Thyroid gland (tissue), 4 donors: ENCODE measurements at places on chromosomes 3 and 15.

DNA sequence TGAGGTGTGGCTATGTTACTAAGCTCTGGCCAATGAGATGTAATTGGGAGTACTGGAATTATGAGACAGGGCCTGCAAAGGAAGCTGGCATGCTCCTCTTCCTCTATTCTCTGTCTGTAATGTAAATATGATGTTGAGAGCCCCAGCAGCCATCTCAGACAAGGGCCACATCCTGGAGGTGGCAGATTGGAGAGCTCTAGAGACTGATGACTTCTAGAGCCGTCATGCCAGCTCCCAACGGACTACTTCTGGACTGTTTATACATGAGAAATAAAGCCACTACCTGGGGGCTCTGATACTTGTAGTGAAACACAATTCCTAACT is 19.7 kb downstream of the PLD1 start:
- H3K27me3 ChIP-seq, result no peaks in the 10 kb centered on the region
- H3K27ac ChIP-seq, result no peak overlapping the region
- peaks cover 20% of the 10 kb centered on the region for H3K4me1 ChIP-seq

GRCh38 chr3:17823816-17824215 is 81.4 kb upstream of the TBC1D5 start:
- no peak overlapping the region for H3K4me3 ChIP-seq
- H3K36me3 ChIP-seq, result no peaks in the 10 kb centered on the region
- H3K27ac ChIP-seq, result no peak overlapping the region
- DNase-seq, result no peak

DNA sequence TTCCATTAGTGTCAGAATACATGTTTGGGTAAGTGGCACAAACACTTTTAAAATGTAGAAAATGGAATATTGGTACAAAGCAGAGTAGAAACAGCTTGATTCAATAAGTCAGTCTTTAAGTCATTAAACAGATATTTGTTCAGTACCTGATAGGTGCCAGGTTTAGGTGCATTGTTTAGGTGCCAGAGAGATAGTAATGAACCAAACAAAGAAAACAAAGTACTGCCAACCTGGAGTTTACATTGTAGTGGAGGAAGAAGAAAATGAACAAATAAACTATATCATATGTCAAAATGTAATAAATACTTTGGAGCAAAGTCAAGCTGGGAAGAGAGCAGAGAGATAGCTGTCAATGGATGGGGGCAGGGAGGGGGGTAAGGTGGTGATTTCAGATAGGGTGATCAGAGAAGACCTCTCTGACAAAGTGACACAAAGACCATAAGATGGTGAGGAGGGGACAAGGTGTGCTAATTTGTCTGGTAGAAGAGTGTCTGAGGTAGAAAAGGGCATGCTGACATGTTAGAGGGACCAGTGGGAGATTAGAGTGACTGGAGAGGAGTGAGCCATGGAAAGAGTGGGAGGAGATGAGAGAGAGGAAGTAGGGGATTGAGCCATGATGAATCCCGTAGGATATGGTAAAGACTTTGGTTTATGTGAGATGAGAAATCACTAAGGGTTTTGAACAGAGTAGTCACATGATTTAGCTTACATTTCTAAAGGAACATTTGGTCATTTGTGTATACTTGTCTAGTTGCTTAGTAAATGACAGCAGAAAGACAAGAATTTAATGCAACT is 128.2 kb downstream of the UBE2E2 start:
- no peaks in the 10 kb centered on the region for H3K27me3 ChIP-seq
- H3K4me1 ChIP-seq, result no peaks in the 10 kb centered on the region
- no peak overlapping the region for H3K27ac ChIP-seq
- no peak overlapping the region for H3K4me3 ChIP-seq

GRCh38 chr3:50186096-50186495 is 5.3 kb upstream of the GNAT1 start:
- no peaks in the 10 kb centered on the region for H3K4me1 ChIP-seq
- H3K27ac ChIP-seq, result no peak overlapping the region
- no peak overlapping the region for H3K4me3 ChIP-seq
- no peaks in the 10 kb centered on the region for H3K27me3 ChIP-seq

DNA sequence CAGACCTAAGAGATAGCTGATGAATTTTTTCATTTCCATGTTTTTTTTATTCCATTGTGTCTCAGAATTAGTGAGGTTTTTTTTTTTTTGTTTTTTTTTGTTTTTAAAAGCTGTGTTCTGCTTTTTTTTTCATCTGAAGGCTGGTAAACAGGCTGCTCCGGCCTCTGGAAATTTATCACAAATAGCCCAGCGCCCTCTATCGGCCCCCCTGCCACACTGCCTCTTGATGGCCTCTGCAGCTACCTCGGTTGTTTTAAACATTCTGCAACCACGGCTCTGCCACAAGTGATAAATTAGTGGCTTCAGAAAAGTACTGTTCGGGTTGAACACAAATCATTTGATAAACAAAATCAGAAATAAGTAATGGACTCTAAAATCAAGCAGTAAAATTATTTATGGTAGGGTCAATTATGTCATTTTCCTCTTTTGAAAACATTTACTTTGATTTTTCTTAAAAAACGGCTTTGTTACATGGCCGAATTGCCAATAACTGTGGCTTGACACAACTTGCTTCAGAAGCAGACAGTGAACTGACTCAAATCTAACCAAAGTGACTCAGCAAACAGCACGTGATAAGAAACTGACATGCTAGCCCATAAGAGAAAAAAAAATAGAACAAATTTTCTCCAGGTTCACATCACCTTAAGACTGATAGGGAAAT is 87.8 kb downstream of the RSL24D1 start:
- H3K4me3 ChIP-seq, result no peak overlapping the region
- H3K27me3 ChIP-seq, result no peaks in the 10 kb centered on the region
- DNase-seq, result peak; percentile 55
- no peaks in the 10 kb centered on the region for H3K36me3 ChIP-seq

DNA sequence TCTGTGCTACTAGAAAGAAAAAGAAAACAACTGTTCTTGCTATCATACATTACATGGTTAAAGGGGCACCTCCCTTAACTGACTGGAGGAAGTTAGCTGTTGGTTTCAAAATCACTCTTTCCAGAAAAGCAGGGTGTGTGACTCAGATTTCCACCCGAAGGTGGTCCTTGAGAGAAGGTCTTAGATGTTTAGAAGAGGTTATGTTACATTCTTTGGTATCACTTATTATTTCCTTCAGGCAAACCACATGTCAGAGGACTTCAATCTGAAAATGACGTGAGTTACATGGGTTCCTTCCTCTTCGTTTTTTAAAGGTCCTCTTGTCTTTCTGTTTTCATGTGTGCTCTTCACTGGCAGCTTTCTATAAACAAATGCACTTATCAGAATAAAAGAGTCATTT is 307.9 kb upstream of the CBLB start:
- no peak for DNase-seq
- H3K4me1 ChIP-seq, result no peaks in the 10 kb centered on the region
- H3K27ac ChIP-seq, result no peak overlapping the region
- H3K4me3 ChIP-seq, result no peak overlapping the region

DNA sequence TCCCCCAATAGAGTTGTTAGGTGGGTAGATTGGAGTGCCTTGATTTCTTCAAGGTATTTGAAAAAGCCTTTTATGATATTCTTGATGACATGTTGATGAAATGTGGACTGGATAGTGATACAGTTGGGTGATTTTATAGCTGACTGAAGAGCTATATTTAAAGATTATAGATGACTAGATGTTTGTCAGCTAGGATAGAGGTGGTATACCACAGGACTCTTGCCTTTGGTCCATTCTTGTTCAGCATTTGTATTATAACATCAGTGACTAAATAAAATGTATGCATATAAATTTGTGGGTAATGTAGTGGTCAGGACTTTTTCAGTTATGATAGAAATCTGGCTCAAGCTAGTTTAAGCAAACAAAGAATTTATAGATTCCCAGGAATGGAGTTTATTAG is 143.9 kb downstream of the ZNF609 start:
- H3K4me3 ChIP-seq, result no peak overlapping the region
- peaks cover 24% of the 10 kb centered on the region for H3K4me1 ChIP-seq
- H3K27ac ChIP-seq, result no peak overlapping the region

GRCh38 chr15:39613271-39613670 is 32.4 kb downstream of the THBS1 start:
- no peaks in the 10 kb centered on the region for H3K36me3 ChIP-seq
- no peaks in the 10 kb centered on the region for H3K4me1 ChIP-seq
- H3K27me3 ChIP-seq, result no peaks in the 10 kb centered on the region
- no peak overlapping the region for H3K27ac ChIP-seq
- H3K4me3 ChIP-seq, result no peak overlapping the region

DNA sequence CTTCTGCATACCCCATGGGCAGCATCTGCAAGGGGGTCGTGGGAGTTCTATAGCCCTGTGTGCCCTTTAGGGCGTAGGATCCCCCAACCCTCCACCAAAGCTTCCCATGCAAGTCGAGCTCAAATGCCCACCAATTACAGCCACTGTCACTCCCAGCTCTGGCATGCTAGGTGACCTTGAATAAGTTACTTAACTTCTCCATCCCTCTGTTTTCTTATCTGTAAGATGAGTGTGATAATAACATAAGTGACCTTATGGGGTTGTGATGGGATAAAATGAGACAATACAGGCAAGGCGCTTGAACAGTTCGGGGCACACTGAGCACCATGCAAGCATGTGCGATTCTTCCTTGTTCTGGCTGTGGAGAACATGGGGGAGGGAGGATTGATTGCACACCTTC is 74.8 kb upstream of the POMGNT2 start:
- no peak for DNase-seq
- peaks cover 4% of the 10 kb centered on the region for H3K4me1 ChIP-seq
- H3K27me3 ChIP-seq, result no peaks in the 10 kb centered on the region
- no peak overlapping the region for H3K4me3 ChIP-seq
- no peaks in the 10 kb centered on the region for H3K36me3 ChIP-seq
- no peak overlapping the region for H3K27ac ChIP-seq
